ENCODE measurements at places on chromosomes 6 and 20.

- DNase-seq, result no peak
Observed at GRCh38 chr6:125222531-125223455, 69.2 kb downstream of the TPD52L1 start.

DNA sequence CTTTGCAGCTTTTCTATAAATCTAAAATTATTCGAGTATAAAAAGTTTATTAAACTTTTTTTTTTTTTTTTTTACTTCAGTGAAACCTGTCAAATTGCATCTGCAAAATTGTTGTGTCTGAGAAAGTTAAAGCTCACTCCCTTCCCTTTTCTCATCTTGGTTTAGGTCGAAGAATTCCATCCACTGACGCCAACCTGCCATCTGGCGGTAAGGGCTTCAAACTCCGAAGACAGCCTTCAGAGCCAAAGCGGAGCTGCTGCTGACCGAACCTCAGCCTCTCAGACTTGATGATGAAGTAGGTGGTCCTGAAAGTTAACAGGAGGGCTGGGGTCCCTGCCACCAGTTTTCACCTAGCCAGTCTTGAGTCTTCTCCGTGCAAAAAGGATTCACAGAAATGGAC is 29.6 kb upstream of the VAPB start:
- DNase-seq, result no peak

DNA sequence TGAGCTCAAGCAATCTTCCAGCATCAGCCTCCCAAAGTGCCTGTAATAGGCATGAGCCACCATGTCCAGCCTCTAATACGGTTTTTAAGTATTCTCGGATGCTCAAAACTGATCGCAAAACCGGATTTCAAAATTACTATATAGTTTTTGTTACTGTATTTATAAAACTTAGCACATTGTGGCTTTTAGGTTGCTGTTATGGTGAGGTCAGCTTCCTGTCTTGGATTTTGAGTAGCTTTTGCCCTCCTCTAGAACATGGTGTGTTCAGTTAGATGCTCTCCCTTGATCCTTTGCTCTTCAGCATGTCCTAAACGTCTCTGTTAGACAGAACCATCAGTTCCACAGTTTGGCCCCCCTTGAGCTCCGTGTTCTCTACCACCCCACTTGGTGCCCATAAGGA is 96.2 kb downstream of the RPP40 start:
- DNase-seq, result no peak

GRCh38 chr20:64030371-64031134 is 5.4 kb upstream of the C20orf204 start:
- no peak for DNase-seq

DNA sequence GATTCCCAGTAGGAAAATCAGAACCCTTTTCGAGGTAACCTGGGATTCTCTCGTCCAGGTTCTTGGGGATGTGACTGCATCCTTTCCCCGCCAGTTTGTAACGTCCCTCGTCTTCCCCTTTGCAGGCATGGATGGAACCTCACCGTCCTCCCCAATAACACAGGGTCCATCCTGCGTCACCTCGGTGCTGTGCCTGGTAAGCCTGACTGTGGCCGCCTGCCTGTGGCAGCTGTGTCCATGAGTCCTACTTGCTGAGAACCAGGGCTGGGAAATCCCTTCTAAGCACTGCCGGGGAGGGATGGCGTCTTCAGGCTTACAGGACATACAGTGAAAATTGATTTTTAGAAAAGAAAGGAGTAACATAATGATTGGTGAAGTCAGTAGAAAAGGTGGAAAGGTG is 155.6 kb downstream of the DTNBP1 start:
- DNase-seq, result no peak

DNA sequence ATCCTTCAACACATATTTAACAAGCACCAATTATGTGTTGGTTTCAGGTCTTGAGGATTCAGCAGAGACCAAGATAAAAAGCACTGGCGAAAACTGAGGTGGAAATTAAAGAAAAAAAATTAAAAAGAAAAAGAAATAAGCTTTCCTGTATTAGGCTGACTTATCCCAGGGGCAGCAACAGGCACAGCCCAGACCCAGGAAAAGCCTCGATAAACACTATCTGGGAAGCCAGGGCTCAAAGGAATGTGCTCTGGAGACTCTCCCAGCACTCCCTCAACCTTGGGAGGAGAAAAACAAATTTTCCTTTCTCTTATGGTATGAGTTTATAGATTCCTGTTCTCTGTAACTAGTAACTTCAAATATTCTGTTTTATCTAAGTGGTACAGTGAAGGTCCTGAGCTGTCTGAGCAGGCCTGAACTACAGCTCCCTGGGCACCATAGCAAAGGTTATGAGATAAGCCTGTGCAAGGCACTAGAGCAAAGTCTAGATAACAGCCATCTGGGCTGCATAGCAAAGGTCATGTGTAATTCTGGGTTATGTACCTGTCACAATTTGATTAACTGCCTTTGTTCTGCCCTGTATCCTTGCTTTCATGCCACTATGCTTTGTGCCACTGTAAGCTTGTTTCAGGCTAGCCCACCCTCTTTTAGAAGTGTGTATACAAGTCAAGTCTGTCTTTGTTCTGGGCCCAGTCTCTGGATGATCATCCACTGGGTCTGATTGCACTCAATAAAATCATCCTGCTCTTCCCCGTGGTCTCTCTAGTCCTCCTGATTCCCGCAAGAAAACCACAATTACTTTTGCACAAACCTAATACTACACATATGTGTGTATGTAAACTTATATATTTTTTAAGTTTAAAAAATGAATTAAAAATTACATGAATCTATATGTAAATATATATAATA is 54.0 kb downstream of the IL22RA2 start:
- no peak for DNase-seq

- no peak for DNase-seq
Observed at GRCh38 chr6:35181308-35181932, 32.3 kb upstream of the SCUBE3 start.

DNA sequence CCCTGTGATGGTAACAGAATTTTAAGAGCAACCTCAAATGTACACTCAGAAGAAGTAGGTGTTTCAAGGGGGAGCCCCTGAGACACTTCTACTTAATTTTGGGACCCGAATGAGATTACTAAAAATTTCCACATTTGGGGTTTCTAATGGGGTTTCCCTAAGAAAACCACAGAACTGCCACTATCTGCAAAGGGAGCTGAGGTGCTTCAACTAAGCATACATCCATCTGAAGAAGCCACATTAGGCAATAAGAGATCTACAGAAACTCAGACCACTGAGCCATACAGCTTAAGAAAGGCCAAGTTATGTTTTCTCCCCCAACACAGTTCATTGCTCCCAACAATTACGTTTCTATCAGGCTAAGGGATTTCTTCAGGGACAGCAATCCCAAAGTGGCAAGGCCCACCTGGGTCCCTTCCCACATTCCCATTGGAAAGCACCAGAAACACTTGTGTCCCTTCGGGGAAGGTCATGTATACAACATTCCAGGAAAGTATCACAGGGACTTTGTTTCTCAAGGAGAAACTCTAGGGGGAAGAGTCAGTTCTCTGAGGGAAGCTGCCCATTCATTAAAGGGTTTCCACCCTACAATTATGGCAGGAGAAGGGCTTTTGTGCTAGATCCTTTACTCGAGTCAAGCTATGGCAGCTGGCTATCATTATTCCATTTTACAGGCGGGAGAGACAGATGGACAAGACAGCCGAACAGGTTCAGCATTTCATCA is 5.0 kb downstream of the BCL2L1 start:
- DNase-seq, result peak; percentile 32

DNA sequence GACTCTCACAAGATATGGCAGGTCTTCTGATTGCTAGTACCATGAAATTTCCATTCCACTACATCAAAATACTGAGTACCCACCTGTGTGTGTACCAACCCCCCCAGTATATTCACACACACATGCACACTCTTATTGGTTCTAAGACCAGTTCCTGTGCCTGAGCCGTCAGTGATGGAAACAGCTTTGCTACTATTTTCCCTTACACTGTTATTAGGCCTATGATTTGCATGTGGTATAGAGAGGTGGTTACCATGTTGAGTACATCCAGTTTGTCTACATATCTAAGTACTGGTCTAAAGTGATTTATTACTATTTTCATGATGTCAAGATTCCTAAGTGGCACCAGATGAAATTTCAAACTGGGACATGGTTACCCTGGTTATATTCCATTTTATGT is 459.9 kb downstream of the BCKDHB start:
- no peak for DNase-seq

DNA sequence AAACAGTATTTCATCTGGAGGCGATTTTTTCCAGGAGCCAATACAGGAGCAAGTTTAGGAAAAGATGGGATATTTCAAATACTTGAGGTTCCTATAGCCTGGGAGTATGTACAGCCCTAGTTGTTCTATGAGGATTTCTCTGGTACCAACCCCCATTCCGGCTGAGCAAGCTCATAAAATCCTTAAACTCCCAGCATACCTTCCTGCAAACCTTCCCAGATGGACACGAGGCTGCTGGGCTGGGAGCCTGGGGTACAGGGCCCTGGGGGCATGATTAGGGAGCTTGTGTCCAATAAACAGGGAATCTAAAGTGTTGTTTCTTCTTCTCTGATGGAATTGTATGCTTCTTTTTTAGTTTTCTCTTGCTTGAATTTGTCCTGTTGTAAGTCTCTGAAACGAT is 1.5 kb downstream of the PRRC2A start:
- no peak for DNase-seq

DNA sequence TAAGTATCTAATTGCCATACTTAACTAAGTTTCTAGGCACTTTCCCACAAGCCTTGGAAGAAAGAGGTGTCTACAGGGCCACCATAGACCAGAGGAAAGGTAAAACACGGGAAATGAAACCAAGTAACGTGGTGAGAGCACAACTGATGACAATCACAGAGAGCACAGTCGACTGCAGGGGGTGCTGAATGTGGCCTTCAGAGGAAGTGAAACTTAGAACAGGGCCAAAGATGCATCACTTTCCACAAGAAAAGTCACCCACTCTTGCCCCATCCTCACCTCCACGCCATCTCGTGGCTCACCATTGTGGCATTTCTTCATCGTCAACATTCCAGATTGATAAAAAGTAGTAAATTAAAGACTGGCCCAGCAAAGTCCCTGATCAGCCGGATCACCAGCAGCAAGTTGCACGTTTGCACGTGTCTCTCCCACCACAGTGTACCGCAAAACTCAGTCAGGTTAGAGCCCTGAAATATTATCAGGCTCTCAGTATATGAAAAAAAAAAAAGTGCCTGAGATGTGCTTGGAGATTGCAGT is 31.4 kb downstream of the HIVEP2 start:
- DNase-seq, result peak; percentile 83

All from NAMALWA (cell line).